Stimulated activated CD4-positive, alpha-beta T cell treated with anti-CD3 and anti-CD28 coated beads, Interleukin-1b, Interleukin-23, amount 100 ng/mL, for 1 hour (primary cell): ENCODE measurements at places on chromosomes 1 and 21.

DNA sequence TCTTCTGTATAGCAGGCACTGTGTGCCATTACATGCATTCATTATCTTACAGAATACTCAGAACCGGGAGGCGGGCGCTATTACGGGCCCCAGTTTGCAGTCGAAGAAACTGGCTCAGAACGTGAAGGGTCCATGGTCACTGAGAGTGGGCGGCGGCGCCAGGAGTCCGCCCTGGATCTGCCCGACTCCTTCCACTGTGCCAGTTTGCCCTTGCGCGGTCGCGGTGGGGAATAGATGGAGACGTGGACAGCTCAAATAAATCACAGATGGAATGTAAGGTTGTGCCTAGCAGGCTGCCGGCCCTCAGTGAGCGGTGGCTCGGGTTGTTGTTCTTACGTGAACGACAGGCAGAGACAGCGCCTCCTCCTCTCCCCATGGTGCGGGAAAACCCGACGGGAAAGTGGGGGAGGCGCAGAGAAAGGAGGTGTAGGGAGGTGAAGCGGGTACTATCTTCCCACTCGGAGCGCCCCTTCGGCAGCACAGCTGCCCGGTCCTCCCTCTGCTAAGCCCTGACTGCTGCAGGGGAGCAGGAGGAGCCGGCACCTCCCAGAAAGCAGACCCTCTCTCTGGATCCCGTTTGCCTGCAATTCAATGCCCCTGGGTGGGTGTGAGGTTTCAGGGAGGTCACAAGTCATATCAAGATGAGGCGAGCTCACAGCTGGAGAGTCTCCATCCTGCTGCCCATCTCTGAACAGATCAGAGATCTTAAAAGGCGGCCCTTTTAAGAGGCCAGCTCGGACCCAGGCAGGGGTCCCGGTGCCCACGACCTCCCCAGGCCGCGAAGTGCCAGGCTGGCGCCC lies 1.1 kb downstream of the COL9A2 start:
- no peak for DNase-seq

GRCh38 chr1:58964880-58965279 lies 181.0 kb upstream of the JUN start:
- DNase-seq, result no peak

GRCh38 chr1:12610305-12610935 lies 7.6 kb downstream of the DHRS3 start:
- DNase-seq, result no peak

GRCh38 chr1:21659099-21659923 lies 9.8 kb downstream of the RAP1GAP start:
- DNase-seq, result peak; percentile 59

GRCh38 chr21:17391811-17392340 lies 121.0 kb upstream of the CXADR start:
- DNase-seq, result no peak

DNA sequence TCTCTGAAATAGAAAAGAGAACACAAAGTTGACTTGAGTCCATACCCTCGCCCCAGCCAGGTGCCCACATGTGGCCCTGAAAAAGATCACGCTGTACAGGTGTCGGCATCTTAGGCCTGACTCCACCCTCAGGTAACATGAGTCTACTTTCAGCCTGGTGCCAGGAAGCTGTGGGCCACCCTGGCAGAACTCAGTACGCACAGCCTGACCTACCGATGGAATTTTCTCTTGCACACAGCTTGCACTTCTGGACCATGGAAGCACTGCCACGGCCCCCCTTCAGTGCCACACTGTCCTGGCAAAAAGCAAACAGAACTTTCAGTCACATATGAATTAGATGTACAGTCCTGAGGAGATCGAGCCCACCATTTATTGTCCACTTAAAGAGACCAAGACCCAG lies 2.2 kb downstream of the CZIB start:
- no peak for DNase-seq

GRCh38 chr1:234724516-234725176 lies 114.7 kb upstream of the IRF2BP2 start:
- no peak for DNase-seq

DNA sequence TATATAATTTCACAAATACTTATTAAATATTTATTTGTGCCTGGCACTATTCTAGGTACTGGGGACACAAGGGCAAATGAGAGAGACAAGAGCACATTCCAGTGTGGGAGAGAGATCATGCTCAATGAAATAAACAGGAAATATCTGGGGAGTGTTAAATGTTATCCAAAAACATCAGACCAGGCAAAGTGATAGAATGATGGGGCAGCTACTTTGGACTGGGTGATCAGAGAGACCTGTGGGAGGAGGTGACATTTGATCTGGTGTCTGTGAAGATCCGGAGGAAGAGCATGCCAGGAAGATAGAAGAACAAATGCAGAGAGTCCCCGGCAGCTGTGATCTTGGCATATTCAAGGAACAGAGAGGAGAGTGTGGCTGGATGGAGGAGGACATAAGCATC lies 27.5 kb upstream of the GNG12 start:
- DNase-seq, result no peak

DNA sequence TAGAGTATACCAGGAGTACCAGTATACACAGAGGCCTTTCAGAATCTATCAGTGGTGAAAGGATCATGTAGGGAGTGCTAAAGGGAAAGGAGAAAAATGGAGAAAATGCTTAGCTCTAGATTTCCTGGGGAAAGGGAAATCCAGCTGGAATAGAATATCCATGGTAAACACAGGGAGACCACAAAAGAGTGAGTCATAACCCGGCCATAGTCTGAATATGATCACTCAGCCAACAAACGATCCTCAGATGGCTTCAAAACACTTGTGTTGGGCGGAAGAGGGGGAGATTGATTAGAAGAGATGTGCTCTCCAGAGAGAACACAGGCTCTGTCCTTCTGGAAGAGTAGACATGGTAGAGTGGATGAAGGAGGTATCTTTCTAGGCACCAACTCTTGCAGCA lies 180.6 kb downstream of the PAPPA2 start:
- DNase-seq, result no peak

DNA sequence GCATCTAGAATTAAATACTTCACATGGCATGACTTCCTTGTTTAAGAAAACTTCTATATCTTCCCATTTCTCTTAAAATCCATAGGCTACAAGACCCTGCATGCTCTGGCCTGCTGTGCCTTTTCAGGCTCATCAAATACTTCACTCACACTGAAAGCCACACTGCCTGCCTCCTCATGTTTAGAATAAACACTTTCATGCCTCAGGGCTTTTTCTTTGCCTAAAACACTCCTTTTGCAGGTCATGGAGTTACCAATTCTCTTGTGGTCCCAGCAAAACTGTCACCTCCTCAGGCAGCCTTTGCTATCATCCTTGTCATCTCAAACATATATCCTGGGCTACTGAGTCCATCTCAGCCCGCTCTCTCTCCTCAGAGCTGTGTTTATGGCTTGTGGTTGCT lies 5.5 kb downstream of the SGIP1 start:
- DNase-seq, result no peak

DNA sequence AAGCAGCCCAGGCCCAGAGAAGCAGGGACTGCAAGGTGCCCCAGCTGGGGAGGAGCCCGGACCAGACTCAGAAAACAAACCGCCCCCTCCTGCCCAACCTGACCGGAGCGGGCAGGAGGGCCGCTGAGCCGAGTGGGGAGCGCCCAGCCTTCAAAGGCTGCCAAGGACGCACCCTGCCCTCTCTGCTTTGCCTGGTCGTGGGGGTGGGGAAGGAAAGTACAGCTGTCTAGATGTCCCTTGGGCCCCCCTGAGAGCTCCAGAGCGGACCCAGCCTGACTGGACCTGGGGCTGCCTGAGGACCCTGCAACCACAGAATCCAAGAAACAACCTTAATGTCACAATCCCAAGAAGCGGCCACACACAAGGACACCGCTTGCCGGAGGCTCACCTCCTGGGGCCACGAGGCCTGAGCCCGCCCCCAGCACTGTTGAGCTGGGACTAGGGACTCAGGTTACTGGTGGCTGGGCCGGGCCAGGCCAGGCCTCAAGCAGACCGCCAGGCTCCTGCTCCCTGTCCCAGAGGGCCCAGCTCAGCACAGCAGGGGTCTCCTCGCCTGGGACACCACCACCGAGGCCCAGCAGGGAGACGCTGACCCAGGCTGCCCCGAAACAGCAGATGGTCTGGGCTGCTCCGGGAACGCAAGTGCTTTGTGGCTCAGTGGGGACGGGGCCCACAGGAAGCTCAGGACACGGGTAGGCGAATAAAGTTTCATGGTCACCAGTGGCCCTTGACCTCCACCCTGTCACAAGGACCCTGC lies 1.4 kb downstream of the DVL1 start:
- DNase-seq, result no peak

DNA sequence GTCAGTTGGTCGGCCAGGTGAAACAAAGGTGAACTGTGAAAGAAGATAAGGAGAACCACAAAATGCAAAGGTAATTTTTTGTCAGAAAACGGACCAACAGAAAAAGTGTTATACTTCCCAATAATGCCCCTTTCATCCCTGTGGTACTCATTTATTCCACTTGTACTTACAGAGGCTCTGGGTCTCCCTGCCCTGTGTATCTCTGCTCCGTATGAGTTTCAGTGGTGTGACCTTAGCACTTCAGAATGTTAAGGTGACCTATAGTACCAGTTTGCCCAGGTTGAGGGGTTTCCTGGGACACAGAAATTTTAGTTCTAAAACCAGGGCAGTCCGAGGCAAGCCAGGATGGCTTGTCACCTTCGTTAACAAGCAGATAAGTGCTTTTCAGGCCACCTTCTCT lies 254.8 kb downstream of the OLFM3 start:
- no peak for DNase-seq

- no peak for DNase-seq
These were observed 162.4 kb upstream of the PTBP2 start for GRCh38 chr1:96559181-96559580.

DNA sequence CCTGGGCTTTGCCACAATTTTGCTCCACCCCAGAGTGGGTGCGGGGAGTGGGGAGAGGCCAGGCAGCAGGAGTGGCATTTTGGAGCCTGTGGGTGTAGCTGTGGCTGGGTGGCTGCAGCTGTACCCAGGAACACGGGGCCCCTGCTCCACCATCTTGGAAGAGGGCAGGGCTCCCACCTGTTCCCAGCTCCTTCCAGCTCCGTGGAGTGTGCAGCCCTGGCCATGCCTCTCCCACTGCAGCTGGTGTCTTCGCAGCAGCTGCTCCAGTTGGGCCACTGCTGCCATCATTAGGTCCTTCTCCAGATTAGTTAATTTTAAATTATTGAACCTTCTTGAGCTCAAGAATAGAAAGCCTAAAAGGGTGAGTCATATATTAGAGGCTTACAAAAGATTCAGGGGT lies 17.6 kb downstream of the FAM20B start:
- no peak for DNase-seq

DNA sequence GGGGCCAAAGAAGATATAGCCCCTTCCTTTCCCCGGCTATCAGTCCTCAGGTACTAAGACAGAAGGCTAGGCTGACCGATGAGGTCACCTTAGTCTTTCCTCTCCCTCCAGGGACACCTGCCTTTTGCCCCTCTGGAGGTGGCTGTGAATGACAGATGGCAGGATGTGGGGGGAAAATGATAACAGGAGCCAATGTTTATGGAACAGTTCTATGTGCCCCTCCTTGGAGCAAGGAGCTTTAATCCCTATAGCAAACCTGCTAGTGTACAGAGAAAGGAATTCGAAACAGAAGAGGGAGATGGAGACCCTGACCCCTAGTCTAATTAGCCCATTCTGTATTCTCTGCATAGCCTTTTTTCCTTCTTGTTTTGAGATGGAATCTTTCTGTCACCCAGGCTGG lies 28.1 kb downstream of the SERINC2 start:
- DNase-seq, result no peak

GRCh38 chr21:25039461-25040380 lies 567.6 kb downstream of the MRPL39 start:
- DNase-seq, result no peak

DNA sequence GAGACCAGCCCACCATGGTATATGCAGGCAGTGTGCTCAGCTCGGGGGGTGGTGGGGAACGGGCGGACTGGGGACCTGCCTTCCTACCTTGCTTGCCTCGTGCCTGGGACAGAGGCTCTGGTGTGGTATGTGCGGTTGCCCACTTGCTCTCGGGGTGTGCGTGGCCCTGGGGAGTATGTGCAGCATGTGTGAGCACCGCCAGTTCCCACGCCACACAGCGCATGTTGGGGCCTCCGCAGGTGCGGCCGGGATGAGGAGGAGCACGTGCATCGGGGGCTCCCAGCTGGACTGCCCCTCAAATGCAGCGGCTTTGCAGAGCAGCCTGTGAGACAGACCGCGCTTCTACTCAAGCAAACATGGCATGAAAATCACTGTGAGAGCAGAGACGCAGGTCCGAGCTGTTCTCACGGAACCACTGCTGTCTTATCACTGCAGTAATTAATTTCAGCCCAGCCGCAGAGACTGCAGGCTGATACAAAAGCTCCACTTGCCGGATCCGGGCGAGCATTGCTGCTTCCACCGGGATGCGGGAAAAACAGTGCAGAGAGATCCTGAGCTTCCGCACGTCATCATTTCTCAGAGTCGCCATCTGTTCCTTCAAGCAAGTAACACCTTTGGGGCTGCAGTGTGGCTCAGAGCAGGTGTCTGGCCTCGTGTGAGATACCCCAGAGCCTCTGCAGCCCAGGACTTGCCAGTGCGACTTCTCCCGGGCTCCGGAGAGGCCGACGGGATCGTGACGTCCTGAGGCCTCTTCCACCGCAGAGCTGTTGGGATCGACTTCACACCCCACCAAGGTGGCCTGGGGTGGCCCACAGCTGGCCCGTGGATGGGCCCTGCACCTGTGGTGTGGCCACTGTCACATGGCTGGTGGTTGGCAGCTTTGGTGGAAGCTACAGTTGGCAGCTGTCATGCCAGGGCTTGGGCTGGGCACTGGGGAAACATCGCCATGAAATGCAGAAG lies 92.6 kb upstream of the ACTRT2 start:
- DNase-seq, result no peak

- no peak for DNase-seq
These were observed 145.6 kb downstream of the HIVEP3 start for GRCh38 chr1:41773144-41773591.

DNA sequence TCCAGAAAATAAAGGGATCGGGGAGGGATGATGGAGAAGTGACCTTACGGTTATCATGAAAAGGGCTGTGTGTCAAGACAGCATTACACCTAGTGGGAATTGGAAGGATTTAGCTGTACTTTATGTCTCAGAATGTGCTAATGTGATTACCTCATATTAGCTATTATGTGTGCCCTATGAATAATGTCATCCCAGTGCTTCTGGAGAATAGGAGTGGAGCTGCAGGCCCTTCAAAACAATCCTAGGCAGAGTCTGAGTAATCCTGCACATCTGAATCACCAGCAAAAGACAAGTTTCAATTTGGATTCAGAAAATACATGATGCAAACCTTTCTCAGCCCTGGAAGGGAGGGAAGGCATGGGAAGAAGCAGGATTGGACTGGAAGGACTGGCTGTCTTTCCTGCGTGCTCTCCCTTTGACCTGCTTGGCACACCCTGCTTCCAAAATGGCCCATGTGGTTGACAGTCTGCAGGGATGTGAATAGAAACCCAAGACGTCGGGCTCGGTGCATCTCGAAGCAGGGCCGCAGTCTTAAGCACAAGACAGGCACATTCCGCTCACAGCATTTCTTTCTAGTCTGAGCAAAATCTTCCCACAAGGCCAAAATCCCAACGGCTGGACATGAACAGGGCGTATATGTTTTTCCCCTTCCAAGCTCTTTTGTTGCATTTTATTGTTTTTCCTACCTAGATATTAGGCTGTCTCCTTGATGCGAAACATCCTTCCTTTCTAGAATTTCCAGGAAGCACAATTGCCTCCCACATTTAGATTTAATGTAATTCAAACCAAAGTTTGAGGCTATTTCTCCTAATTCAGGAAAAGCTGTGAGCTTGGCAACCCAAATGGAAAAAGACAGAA lies 54.3 kb upstream of the TARBP1 start:
- DNase-seq, result no peak

GRCh38 chr1:244394826-244395765 lies 56.6 kb downstream of the ADSS2 start:
- DNase-seq, result no peak
